CD4-positive, alpha-beta T cell treated with Interleukin-2 at 100 ng/mL for 4 hours (primary cell): ENCODE measurements at places on chromosomes 1 and 21.

GRCh38 chr1:201714542-201715329 lies 114.2 kb upstream of the IPO9 start:
- no peak for DNase-seq

- no peak for DNase-seq
Observed at GRCh38 chr1:205144046-205144720, 22.4 kb upstream of the RBBP5 start.

DNA sequence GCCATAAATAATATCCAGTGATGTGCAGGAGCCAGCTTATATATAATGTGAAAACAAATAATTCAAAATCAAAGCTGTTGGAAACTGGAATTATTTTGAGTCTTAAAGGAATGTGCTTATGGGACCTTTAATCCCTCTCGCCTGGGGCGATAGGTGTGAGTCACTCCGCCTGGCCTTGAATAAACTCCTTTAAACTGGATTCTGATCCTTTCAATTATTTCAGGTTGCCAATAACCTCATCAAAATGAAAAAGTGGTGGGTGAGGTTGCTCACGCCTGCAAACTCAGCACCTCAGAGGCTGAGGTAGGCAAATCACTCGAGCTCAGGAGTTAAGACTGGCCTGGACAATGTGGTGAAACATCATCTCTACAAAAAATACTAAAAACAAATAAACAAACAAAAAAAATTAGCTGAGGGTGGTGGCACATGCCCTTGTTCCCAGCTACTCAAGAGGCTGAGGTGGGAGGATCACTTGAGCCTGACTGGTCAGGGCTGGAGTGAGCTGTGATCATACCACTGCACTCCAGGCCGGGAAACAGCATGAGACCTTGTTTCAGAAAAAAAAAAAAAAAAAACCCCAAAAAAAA lies 11.4 kb upstream of the SLC2A5 start:
- DNase-seq: no peak

DNA sequence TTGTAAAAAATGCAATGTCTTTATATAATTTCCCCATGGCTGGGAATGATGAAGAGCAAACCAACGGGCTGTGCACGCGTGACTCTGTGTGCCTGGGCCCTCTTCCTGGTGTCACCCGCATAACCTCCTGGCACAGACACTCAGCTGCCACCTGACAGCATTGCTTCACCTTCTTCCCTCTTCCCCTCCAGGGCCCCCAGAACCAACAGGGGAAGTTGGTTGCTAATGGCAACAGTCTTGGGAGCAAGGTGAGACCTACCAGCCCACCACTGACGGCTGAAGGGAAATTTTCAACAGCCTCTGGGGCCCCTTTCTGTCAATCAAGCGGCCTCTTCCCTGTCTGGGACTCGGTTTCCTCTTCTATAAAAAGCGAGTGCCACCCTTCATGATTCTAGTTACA lies 33.2 kb downstream of the SSBP3 start:
- no peak for DNase-seq

DNA sequence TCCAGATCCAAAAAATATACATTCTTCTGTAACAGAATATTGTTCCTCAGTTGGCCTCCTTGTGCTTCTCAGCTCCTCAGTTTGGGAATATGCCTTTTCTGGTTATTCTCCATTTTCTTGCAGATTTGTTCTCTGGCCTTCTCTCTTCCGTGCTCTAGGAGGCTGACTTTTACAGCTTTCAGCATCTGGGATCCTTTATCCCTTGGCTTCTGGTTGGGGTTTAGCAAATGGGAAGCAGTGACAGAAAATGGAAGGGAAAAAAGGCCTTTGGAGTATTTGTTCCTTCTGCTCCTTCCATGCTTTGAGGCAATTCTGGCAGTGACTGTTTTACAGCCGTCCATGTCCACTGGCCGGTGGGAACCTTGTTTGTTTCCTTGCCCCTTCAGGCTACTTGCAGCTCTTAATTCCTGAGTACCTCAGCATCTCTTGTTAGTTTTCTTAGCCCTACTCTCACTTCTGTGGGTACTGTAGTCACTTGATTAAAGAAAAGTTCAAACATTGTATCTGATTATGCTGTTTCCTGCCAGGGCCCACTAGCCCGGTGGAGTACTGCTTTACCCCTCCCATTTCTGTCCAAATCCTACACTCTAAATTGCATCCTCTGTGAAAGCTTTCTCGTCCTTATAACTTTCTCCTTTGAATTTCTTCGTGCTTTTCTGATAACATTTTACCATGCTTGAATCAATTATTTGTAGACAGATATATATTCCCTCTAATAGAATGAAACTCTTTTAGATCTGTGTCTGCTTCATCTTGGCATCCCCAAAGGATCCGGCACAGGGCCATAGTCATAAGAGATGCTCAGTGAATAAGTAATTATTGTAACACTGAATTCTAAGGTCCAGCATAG lies 118.2 kb downstream of the OSBPL9 start:
- DNase-seq: no peak

GRCh38 chr21:41086569-41086968 lies 81.4 kb upstream of the BACE2 start:
- DNase-seq: no peak

- DNase-seq: no peak
Observed at GRCh38 chr1:9309080-9309479, 16.4 kb downstream of the SPSB1 start.

DNA sequence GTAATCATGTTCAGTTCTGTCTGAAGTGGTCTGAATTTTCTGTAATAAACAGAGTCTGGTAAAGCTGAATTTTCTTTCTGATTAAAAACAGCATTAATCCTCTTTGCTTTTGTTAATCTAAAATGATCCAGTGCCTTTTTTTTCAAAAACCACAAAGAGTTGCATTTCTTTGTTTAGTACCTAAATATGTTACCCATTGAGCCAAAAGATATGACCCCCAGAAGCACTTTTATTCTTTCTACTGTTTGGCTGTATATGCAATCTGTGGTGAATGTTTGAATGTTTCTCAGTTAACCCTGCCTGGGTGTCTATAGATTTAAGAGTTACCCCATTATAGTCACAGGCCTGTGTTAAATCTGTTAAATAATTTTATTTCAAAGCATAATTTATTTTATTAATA lies 394.8 kb downstream of the PTPRC start:
- no peak for DNase-seq

DNA sequence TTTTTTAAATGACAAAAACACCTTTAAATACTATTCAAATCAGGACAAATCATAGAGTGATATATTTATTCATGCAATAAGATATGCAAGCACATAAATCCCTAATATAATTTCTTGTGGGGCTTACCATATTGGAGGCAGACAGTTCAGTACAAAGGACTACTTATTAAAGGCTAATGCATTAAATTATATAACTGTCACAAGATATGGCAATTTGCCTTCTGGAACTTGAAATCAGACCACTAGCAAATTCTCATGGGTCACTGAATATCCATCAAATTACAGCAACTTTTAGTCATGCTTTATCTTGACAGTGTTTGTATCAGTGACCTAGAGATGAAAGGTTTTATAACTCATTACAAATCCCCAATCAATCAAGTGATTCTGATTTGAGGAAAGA lies 54.1 kb upstream of the NCAM2 start:
- DNase-seq: no peak

- no peak for DNase-seq
Observed at GRCh38 chr1:160759740-160760139, 20.7 kb downstream of the SLAMF7 start.
